NCI-H1105 (cell line): ENCODE measurements at places on chromosomes 1 and 21.
A peak's percentile ranks its signal among the peaks of the same experiment; 100 is the strongest.

DNA sequence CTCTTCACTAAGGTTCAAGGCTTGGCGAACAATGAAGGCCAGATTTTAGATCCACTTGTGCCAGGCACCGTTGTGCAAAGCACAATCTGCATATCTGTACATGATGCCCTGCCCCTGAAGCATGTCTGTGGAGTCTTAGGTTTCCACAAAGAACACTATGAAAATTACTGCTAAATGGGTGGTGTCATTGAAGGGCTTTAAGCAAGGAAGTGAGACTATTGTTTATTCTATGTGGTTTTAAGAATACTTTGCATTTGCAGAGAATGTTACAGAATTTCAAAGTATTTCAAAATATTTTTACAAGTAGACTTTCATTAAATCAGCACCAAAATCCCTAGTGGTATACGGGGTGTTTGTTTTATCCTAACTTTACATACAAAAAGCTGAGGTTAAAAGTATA lies 8.8 kb downstream of the TSEN15 start:
- no peak for DNase-seq

DNA sequence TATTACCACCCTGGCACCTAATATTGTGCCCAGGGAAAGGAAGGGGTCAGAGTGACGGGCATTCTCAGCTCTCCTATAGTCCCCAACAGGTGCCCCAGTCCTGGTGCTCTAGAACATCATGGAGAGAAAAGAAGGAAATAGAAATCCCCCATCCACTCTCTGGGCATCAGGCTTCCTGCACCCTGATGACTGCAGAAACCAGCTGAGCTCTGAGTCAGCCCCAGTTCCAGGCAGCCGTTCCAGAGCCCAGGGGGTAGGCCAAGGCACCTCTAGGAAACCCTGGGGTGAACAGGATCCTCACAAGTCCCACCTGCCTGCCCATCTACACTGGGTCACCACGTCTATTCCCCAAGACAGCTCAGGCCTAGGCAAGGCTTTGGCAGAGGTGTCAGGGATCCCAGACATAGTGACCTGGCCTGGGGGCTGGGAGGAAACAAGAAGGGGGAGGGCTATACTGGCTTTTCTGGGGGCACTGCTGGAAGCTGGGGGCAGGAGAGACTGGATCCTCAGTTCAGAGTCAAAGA lies 709 bp downstream of the NECTIN4 start:
- DNase-seq: no peak

DNA sequence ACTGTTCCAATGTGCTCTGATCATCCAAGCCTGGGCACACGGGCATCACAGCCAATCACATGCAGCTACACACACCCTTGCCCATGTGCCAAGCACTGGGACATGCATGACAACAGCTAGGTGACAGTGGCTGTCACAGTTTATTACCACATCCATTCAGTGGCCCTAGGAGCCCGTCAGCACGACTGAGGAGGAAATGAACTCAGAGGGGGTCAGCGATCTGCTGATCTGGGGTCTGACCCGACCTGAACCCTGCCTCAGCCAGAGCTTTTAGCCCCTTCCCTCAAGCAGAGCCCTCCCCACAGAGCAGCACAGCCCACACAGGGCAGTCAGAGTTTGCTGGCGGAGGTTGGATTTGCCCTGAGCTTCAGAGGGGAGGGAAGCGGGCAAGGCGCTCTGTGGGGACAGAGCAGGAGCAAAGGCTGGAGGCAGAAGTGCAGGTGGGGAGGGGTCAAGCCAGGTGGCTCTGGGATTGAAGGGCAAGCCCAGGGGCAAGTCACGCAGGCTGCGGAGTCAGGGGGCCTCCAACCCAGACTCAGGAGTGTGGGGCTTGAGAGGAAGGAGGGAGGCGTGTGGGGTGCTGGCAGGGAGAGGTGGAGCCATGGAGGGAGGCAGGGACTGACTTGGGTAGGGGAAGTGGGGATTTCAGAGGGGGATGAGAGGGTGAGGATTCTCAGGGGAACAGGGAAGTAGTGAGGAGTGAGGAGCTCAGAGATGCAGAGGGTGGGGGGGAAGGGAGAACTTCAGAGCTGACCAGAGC lies 10.4 kb downstream of the SH3BGRL3 start:
- no peak for DNase-seq

DNA sequence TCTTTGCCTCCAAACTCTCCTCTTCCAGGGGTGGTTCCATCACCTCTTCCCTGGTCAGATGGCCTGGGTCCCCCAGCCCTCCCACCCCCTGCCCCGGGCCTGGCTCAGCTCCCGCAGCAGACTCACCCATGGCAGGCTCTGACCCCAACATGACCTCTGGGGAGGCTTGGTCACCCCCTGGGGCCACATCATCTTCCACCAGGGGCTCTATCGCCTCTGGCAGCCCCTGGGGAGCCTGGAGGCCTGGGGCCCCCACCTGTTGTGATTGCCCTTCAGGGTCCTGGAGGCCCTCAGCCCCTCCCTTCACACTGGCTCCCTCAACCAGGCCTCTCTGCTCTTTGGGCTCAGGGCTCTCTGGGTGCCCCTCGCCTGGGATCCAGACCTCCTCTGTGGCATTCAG lies 6.4 kb downstream of the NES start:
- no peak for DNase-seq

DNA sequence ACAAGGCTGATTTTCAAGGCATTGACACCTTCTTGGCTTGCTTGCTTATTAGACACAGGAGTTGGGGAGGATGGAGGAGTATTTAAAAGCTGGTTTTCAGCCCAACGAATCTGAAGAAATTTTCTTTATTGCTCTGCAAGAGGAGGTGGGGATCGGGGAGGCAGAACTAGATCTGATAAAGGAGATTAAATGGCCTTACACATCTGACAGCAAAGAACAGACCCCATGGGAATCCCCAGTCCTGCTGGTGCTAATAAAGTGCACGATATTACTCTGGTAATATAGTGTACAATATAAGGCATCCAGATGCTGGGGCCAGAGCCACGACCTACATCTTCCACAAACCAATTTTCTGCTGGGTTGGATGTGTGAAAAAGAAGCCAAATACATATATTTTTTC lies 323.0 kb downstream of the OMA1 start:
- DNase-seq: no peak

GRCh38 chr21:15872236-15872635 lies 142.5 kb downstream of the USP25 start:
- no peak for DNase-seq

DNA sequence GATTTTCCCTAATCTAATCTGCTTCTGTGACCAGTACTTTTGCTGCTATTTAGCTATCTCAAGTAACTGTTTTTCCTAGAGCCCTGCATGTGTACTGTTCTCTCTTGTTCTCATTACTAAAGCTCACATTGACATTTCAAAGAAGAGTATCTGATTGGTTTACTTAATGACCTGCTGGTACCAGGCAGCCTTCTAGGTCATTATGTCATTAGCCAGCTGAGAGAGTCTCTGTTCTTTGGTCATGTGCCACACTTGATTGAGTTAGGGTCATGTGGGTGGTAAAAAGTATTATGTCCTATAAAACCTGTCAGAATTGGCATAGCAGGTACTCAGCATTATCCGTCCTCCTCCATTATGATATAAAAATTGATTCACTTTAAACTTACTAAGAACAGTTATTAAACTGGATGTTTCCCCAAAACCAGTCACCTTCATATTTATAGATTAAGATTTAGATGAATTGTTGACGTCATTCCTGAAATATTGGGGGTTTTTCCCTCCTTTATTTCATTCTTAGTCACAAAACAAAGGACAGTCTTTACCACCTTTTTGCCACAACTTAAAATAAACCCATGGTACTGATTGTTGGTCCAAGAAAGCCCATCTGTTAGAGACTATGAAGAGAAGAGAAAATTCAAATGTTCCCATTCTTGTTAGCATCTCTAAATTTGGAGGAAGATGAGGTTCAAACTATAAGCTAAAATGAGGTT lies 22.2 kb downstream of the FNDC5 start:
- DNase-seq: peak; percentile 2

- no peak for DNase-seq
These were observed 2.1 kb downstream of the TAF12 start for GRCh38 chr1:28640766-28641165.

DNA sequence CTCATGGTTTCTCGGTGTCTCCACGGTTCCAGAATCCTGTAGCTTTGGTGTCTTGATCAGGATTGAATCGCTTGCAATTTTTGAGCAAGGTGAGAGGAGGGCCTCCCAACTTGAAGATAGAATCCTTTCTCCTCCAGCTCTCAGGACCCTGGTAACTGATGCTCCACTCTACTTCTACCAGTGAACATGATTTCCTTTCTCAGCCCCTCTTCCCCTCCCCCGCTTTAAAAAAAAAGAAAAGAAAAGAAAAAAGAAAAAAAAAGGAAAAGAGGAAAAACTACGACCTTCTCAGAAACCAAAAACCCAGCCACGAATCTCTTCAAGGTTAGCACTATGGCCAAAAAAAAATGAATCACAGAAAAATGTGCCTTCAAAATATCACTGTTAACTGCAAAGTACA lies 1.2 kb downstream of the ARHGEF11 start:
- no peak for DNase-seq

GRCh38 chr1:235841938-235842545 lies 24.7 kb downstream of the LYST start:
- no peak for DNase-seq

DNA sequence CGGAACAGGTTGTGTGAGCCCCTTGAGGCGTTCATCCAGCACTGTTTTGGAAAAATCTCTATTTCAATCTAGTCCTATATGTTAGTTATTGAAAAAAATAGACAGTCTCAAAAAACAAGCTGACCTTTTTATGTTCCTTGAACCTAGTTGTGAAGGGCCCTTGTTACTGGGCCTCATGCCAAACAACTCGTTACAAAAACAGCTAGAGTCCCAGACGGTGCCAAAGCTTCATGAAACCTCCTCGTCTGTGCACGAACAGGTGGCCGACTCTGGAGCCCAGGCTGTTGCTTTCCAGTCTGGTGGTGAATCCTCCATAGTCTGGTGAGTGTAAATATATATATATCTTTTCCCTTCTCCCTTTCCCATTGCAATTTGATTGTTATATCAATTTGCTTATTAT lies at the start of gene CHIA:
CHIA (plus strand) TSS at position 222 of the 400 bp plus-strand sequence. CDS start 19,617 bp downstream, outside the sequence.
- peak; percentile 96 for DNase-seq

DNA sequence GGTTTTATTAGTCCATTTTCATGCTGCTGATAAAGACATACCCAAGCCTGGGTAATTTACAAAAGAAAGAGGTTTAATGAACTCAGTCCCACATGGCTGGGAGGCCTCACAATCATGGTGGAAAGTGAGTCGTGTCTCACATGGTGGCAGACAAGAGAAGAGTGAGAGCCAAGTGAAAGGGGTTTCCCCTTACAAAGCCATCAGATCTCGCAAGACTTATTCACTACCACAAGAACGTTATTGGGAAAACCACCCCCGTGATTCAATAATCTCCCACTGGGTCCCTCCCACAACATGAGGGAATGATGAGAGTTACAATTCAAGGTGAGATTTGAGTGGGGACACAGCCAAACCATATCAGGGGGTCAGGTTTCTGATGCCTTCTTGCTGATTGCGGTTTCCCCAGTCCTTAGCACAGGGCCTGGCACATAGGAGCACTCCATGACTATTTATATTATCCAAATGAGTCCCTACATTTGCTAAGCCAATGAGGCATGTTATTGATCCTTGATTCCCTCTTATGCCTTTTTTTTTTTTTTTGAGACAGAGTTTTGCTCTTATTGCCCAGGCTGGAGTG lies 35.3 kb upstream of the PAXBP1 start:
- DNase-seq: no peak

GRCh38 chr1:241603731-241604245 lies 36.4 kb downstream of the CHML start:
- DNase-seq: no peak

DNA sequence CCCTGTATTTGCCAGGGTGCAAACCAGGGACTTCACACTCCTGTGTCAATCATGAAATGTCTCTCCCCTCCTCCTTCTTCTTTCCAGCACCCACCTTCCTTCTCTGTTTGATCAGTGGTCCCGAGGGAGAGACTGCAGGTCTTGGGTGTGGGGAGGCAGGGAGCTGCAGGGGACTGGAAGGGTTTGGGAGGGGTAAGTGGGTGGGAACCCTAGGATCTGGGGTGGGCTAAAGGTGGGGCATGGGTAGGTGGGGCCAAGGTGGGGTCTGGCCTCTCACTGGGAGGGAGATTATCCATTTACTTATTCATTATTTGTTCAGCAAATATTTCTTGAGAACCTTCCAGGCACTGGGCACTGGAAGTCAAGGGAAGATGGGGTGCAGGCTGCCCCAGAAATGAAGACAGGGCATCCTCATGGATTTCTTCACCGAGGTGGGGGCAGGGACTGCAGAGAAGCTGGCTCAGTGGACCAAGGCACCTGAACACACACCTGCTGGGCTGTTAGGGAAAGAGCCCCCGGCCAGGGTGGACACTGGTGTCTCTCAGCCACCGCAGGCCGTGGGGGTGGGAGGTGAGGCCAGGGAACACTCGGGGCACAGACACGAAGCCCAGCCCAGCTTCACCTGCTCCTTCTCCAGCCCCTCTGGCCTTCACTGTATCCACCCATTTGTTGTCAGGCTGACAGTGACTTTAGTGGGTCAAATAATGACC lies 193.9 kb upstream of the C1orf174 start:
- DNase-seq: no peak

DNA sequence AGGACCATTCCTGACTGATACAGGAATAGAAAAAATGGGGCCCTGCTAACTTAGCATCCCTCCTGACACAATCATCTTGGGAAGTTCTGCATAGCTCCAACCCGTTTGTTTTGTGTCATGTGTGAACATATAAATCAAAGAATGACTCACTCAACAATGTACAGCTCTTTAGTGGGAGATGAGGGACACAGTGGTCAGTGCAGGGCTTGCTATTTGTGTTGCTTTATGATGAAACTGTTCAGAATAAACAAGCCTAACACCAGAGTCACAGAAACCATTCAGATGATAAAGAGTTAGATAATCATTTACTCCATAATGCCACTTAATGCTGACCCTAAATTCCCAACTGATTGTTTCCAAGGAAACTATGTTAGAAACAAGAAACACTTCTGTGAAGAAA lies 154.2 kb upstream of the ZNHIT6 start:
- no peak for DNase-seq

DNA sequence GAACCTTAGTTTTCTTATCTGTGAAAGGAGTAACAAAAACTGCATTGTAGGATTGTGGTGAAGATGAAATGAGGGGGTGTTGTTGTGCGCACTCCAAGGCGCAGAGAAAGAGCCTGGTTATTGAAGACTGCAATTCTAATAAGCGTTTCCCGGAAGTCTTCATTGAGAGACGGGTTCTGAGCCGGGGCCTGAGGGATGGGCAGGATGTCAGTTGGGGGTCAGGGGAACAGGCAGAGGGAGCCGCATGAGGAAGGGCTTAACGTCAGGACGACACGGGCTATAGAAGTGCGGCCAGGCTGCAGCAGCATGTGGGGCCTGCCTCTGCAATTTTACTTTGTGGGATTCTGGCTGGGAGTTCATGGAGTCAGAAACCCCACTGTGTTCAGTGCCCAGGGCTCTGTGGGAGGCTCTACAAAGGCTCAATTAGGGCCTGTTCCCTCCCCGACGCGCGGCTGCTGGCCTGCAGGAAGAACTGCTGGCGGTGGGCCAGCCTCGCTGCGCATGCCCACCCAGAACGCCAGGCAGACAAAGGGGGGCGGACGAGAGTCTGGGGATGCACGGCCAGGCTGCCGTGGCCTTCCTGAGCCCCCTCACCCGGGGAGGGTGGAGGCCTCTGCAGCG lies 20.7 kb downstream of the TRIM62 start:
- peak; percentile 85 for DNase-seq
